Esophagus squamous epithelium (tissue), 5 donors: ENCODE measurements at places on chromosomes 5 and 9.

DNA sequence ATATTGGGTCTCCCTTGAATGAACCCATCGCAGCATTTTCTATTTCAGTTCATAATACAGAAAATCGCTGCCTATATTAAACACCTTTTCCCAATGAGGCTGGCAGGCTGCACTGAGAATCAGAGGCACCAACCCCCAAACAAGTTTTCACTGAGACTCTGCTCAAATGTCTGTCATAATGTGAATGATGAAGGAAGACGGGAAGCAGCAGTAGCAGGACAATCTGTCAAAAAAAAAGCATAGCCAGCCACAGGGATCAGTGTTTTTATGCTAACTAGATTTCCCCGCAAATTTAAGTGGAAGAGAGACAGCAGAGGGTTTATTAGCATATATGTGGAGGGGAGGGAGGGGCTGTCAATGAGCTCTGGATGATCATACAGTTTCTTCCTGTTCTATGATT, 162.7 kb upstream of the PDE4D start:
- no peak for DNase-seq

- no peak for DNase-seq
Measured at GRCh38 chr9:121082075-121082474, 7.3 kb downstream of the CNTRL start.

DNA sequence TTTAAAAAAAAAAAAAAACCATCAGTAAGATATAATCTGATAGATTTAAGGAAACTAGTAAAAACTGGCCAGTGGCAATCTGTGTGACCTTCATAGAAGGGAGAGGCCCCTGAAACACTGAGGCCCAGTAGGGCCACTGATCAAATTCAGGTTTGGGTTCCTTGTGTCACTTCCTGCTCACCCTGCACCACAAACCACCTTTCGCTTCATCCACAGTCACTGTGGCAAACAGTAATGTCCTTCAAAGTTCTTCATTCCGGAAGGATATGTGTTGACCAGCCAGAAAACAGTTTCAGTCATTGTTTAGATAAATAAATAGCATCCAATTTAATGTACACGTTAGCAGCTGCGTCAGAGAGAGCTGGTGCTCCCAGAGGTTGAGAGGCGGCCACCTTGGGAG, 222.1 kb downstream of the CFAP90 start:
- DNase-seq: no peak

DNA sequence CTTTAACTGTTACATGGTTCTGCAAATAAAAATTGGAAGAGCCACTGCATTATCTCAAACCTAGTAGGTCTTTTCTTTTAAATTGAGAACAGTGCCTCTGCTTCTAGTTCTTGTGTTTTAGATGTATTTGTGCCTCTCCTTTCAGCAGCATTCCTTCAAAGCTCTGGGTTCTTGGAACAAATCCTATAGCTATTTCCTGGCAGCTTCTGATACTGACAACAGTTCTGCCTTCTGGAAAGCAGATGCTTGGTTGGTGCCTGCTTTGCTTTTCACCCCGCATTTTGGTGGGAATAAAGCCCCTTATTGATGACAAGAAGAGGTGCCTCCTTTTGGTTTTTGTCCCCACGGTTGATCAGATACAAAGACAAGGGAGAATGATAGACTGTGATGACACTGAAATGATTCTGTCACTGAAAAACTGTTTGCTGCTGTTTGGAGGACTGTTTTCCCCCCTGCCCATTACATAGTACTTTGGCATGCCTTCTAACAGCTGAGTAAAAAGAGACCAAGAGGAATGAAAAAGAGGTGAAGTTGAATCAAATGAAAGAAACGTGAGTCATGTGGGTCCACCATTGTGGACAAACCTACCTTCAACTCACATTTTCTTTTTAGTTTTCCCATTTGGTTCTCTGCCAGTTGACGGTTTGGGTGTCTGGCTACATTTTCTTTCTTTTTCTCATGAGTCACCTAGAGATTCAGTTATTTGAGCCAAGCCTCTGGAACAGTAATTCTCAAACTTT, 5.6 kb downstream of the PTCD2 start:
- DNase-seq: no peak

GRCh38 chr9:97039514-97039860, 545 bp upstream of the CTSV start:
- no peak for DNase-seq

DNA sequence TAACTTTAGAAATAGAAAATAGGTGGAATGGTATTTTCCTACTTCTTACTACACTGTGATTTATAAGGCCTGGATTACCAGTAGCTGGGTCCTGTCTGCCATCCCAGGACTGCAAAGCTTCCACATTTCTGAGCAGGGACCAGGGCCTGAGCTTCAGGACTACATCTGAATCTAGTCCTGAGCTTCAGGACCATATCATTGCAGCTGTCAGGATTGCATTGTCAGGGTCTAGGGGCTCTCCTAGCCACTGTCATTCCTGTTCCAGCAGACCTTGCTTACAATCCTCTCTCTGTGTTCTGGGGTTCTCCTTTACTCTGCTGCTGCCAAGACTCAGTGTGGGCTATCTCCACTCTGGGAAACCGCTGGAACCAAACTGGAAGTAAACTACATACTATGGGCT, 16.3 kb downstream of the RAB3C start:
- no peak for DNase-seq

DNA sequence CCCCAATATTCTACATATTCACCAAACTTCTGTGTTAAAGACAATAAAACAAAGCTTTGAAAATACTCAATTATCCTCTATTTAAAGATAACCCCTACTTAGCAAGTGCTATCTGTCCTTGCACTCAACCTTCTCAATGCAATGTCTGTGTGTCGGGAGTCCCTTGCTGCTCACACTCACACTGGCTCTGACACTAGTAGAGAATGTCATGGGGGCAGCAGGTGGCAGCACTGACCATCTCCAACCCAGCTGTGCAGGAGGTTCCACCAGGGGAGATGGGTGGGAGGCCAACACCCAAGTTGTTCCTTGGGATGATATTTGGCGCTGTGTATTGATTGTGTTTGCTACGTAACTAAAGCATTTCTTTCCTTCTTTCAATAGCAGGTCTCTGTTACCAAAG, 59.4 kb upstream of the SIMC1 start:
- DNase-seq: no peak

- DNase-seq: no peak
Measured at GRCh38 chr5:5169466-5169865, 29.3 kb downstream of the ADAMTS16 start.
